ENCODE measurements at places on chromosomes 7 and 10.

- no peak for DNase-seq
These were observed 274.3 kb upstream of the NEBL start for GRCh38 chr10:21171197-21171935.

DNA sequence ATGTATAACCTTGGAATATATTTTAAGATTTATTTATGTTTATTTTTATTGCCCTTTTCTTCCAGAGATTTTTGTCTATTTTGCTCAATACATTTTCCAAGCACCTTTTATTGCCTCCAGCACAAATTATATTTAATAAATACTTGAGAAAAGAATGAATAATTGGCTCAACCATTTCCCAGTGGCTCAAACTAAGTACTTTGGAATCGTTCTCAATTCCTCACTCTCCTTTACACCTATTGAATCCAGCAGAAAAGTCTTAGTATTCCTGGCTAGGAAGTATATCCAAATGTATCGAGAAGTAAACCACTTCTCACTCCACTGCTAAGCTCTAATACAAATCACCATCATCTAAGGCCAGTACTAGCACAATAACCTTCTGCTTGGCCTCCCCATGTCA, 276.1 kb downstream of the NEBL start:
- no peak for DNase-seq

- no peak for DNase-seq
These were observed 112.3 kb downstream of the VWC2 start for GRCh38 chr7:49885593-49886285.

DNA sequence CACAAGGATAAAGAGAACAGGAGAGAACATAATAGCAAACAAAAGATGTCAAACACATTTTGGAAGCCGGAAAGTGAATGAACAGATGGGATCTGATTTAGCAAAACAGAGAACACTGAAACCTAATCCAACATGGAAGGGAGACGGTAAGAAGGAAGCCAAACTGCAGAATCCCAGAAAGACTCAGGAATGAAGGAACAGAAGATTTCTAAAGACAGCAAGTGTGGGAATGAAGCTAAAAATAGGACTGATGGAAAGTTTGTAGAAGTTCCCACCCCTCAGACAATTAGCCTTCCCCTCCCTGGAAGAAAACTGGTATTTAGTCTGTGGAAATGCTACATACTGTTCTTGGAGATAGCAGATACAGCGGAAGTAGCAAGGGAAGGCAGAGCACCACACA, 40.8 kb downstream of the SLC16A12 start:
- no peak for DNase-seq

- no peak for DNase-seq
These were observed 279.4 kb upstream of the HABP2 start for GRCh38 chr10:113273181-113274163.

- DNase-seq: no peak
These were observed 154.9 kb upstream of the COL1A2 start for GRCh38 chr7:94239661-94240234.

GRCh38 chr10:19946791-19947190, 130.6 kb downstream of the PLXDC2 start:
- no peak for DNase-seq

DNA sequence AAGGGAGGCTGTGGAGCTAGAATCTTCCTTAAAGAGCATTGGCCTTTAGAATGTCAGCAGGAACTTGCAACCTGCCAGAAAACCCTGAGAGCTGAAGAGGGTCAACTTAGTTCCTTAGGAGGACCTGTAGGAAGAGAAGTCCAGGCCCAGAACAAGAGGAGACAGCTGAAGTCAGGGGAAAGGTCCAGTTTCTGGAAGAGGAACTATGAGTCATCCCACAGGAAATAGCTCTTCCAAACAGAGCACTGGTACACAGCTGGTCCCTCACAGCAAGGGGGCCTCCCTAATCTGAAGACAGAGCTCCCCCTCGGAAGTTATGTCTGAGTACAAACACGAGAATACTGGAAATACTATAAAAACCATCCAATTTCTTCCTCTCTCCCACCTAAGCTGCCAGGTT, 98.9 kb downstream of the HERPUD2 start:
- no peak for DNase-seq

DNA sequence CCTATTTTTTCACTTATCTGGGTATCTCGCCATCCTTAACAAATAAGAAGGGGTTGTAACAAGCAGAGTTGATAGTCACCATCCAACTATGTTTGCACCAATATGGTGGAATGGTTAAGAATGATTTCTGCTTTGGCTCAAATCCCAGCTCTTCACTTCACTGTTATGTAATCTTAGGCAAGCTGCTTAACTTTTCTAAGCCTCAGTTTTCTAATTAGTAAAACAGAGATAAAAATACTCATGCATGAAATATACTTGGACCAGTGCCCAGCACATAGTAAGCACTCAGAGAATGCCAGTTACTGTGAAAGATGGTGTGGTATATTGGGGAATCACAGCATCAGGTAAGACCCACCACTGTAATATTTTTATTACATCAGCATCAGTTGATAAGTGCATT, 33.6 kb downstream of the ABCB1 start:
- no peak for DNase-seq

DNA sequence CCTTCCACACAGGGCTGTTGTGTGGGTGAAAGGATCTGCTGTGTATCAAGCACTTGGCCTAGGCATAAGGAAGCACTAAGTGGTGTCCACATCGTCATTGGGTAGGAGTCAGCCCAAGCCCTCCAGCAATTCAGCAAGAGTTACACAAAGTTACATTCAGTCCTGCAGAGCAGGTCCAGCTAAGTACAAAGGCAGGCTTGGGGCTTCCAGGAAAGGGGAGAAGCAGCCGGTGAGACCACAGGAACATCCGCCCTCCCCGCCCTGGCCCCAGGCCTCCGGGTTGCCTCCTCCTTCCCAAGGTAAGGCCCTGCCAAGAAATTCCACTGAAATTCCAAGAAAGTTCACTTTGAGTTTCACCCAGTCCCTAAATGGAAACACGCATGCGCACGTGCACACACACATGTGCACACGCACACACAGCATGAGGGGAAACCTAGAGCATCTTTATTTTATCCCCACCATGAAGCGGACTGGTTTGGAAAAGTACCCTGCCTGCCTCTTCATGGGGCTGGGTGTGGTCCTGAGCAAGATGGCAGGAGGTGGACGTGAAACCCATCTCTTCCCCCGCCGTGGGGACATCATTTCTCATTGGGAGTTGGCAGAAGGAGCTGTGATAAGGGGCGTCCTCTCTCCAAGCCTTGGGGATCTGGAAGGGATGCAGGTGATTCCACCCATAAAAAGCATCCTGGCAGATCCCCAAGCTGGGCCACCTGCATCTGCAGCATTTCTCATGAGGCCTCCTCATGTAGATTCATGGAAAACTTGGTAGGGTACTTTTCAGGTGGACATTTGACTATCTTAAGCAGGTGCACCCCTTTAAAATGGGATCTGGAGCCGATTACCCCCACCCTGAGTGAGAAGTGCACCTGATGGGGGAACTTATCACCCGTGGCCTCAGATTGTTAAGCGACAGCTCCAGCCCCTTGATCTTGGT, 69.1 kb upstream of the NANOS1 start:
- DNase-seq: no peak

DNA sequence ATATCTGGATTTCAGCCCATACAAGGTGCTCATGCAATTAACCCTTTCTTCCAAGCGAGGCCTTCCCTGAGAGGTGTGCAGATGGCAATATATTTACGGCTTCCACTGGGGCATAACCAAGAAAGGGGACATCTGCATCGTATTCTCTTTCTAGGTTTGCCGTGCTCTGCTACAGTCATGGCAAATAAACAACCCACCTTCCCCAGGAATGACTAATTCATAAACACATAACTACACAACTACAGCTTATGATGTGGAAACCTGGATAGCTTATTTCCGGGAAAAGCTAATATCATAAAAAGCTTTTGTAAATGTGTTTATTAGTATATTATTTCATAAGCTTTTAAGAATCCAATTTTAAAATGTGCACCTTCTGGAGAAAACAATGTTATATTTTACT, 120.0 kb downstream of the CAMK1D start:
- no peak for DNase-seq

DNA sequence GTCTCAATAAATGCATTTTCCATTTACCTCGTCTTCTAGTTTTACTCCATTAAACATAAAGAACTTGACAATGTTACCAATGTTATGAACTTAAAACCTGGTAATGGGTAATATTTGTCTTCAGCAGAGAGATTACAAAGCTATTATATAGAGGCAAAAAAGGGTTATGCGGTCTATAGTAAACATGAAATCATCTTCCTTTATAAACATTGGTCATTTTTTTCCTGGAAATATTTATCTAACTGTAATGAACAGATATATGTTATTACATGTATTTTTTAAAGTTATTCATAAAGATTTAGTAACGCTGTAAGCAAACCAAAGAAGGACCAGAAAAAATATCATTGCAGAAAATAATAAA, 1.3 kb downstream of the VWDE start:
- no peak for DNase-seq

- no peak for DNase-seq
These were observed 516.0 kb downstream of the REEP3 start for GRCh38 chr10:64037071-64037661.

DNA sequence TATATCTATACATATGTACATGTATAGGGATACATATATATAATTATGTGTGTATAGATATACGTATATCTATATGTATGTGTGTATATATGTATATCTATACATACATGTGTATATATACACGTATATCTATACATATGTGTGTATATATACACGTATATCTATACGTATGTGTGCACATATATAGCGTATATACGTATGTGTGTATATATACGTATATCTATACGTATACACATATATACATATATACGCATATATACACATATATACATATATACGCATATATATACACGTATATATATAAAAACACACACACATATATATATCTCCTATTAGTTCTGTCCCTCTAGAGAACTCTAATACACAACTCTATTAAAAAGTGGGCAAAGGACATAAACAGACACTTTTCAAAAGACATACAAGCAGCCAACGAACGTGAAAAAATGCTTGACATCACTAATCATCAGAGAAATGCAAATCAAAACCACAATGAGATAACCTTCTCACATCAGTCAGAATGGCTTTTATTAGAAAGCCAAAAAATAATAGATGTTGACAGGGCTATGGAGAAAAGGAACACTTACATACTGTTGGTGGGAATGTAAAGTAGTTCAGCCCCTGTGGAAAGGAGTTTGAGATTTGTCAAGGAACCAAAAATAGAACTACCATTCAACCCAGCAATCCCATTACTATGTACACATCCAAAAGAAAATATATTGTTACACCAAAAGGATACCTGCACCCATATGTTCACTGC, 22.0 kb upstream of the TMEM120A start:
- DNase-seq: no peak

- no peak for DNase-seq
These were observed 194.4 kb downstream of the RELN start for GRCh38 chr7:103795107-103795506.

- DNase-seq: no peak
These were observed 37.2 kb downstream of the NKX2-3 start for GRCh38 chr10:99569961-99570360.

GRCh38 chr10:130045091-130045652, 65.5 kb downstream of the C10orf143 start:
- no peak for DNase-seq

DNA sequence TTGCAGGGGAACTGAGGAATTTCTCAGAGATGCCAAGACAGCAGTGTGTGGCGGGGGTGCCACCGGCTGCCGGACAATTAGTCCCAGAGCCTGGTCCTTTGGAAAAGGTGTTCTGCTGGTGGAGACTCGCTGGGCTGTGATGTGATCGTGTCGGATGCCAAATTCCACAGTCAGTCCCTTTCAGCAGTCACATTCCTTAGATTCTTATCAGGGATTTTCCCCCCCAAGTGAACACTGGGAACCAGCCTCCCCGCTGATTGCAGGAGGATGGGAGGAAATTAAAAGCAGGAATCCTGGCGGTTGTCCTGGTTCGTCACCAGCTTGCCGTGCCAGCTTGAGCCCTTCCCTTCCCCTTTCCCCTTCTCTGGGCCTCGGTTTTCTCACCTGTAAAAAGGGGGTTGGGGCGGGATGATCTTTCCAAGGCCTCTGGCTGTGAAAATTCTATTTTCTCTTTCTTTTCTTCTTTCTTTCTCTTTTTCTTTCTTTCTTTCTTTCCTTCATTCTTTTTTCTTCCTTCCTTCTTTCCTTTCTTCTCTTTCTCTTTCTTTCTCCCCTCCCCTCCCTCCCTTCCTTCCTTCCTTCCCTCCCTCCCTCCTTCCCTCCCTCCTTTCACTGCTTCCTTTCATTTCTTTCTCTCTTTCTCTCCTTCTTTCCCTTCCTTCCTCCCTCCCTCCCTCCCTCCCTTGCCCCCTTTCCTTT, 39.6 kb downstream of the COL26A1 start:
- no peak for DNase-seq

DNA sequence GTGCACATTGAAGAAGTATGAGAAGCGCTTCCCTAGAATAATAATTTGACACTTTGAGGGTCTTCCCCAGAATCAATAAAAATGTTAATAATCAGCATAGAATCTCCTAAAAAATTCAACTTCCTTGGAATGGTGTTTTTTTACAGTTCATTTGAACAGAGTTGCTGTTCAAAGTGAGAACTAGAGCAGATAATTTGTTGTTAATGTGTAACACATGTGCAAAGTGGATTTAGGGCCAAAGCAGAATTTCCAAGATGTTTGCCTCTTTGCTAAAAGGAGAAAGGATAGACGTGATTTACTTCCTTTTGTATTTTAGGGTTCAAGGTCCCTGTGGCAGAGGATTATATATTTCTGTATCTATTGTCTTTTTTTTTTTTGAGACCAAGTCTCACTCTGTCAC, 73.8 kb downstream of the ZNF277 start:
- no peak for DNase-seq

- no peak for DNase-seq
These were observed 31.2 kb downstream of the MYL10 start for GRCh38 chr7:101597941-101598340.

DNA sequence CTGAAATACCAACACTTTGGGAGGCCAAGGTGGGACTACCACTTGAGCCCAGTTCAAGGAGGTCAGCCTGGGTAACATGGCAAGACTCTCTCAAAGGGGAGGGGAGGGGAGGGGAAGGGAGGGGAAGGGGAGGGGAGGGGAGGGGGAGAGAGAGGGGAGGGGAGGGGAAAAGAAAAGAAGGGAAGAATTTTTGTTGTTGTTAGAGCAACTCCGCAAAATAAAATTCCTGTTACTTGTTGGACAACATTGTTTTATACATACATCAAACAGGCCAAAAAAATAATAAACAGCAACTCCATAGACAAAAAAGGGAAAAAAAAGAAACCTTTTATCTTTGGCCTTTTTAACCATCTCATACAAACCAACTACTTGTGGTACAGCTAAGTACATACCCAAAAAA, 57.3 kb upstream of the TRIM24 start:
- DNase-seq: no peak

DNA sequence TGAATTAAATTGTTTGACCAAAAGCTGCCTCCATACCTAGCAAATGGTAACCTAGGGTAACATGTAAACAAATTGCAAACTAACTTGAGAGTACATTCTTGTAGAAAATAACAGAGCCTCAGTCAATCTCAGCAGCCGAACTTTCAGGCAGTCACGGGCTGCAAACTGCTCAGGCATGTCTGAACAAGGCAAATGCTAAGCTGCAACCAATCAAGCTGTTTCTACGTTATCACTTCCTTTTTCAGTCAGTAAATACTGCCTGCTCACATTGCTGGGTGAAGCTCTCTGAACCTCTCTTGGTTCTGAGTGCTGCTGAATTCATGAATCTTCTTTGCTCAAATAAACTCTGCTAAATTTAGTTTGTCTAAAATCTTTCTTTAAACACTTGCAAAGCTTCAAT, 1212.4 kb downstream of the SORCS1 start:
- DNase-seq: no peak

GRCh38 chr7:1096156-1097119, 8.5 kb downstream of the GPER1 start:
- DNase-seq: no peak

Measured in NCI-H2029 (cell line).